ENCODE measurements at places on chromosomes 16 and 17. TPM values are rescaled to one million over a fixed set of nuclear protein-coding genes. Genes with fewer than 3 reads are reported as not detected.

GRCh38 chr16:85979605-85980004 lies 80.6 kb downstream of the IRF8 start:
- H3K4me1 ChIP-seq = no peaks in the 10 kb centered on the region
- no peak overlapping the region for H3K4me3 ChIP-seq
- peaks cover 80% of the 10 kb centered on the region for H3K27me3 ChIP-seq
- H3K27ac ChIP-seq = no peak overlapping the region

DNA sequence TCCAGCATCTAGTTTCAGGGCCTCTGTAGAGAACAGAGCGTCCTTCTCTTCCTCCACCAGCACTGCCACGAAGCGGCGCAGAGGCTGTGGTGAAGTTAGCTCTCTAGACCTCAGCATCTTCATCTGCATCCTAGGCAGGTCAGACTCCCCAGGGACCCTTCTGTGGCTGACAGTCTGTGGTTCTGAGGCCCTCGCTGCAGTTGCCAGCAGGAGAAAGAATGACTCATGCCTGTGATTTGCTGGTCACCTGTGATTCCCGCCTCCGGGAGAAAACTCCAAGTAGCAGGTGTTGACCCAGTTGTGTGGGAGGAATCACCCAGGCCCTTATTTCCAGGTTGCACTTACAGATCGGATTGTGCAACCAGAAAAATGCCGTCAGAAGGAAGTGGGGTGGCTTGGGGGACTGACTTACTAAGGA lies 117.3 kb upstream of the CACNG5 start:
- no peak overlapping the region for H3K4me3 ChIP-seq
- no peak for DNase-seq
- H3K36me3 ChIP-seq = peaks cover 46% of the 10 kb centered on the region
- no peak overlapping the region for H3K27ac ChIP-seq
- peaks cover 18% of the 10 kb centered on the region for H3K4me1 ChIP-seq
- H3K27me3 ChIP-seq = no peaks in the 10 kb centered on the region

DNA sequence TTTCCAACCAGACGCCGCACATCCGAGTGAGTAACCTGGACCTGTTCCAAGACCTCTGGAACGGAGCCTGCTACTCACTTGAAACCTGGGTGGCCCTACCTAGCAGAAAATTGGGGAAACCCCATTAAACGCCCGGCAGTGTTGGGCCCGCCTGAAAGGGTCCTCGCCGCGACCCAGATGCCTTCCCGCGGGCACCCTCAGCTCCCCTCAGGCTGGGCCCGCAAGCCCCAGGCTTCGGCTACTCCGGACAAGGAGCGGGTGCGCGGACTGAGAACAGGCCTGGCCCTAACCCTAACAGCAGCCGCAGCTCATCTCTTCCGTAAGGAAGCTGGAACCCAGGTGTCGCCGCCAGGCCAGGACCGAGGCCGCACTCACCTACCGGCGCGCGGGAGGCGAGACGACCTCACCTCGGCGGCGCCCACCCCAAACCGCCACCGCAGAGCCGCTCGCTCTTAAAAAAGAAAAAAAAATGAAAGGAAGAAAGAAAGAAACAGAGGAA lies 344 bp downstream of the PSME3IP1 start:
- peak; percentile 61 for DNase-seq
- H3K36me3 ChIP-seq = no peaks in the 10 kb centered on the region
- no peaks in the 10 kb centered on the region for H3K4me1 ChIP-seq
- peak overlapping the region; percentile 79 for H3K4me3 ChIP-seq
- peak overlapping the region; percentile 95 for H3K27ac ChIP-seq

DNA sequence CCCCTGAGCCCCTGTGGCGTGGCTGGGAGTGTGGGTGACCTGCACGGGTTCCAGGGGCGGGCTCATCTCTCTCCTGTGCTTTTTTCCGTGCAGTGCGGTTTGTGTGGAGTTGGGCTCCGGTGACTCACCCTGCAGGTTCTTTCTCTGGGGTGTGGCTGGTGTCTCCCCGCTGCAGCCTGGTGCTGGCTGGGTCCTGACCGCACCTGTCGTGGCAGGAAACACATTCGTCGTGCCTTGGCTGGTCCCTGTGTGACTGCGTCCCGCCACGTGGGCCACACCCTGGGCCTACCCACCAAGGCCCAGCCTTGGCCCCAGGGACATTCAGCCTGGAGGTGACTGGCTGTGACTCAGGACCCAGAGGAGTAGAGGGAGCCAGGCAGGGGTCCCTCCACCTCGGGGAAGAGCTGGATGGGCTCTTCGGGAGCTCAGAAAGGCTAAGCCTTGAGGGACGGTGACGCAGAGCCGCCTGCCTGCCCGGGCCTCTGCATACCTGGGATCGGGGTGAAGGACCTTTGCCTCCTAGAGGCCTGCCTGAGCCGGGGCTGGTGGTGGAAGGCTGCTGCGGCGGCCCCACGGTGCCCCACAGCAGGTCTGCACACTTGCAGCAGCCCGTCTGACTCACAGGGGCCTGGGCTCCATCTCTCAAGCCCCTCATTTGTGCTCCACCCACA lies 7.8 kb downstream of the TRAF7 start:
- no peak overlapping the region for H3K27ac ChIP-seq
- H3K4me3 ChIP-seq = no peak overlapping the region
- H3K36me3 ChIP-seq = peaks cover 31% of the 10 kb centered on the region
- H3K27me3 ChIP-seq = no peaks in the 10 kb centered on the region

DNA sequence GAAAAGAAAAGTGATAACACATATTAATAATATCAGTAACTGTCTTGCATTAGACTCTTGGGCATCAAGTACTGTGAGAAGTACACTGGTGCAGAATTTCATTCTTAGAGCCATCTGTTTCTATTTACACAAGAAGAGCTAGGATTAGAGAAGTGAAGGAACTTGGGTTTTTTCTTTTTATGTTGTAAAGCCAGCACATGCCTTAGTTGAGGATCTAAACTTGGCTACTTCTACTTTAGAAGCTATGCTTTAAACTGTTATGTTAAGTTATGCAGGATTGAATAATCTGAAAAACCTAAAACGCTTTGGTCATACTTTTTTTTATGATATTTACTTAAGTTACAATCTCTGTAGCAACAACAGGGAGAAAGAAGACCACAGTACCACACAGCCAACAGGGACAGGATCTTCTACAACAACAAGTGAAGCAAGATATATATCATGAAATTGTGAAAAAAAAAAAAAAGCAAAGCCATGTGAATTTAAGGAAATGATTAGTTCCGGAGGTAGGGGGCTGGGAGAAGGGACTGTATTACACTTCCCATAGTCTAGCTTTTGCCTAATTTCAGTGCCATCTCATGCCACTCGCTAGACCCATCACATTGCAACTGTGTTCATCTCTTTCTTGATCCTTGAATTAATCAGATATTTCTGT lies 305.1 kb upstream of the GOT2 start:
- no peak overlapping the region for H3K4me3 ChIP-seq
- no peaks in the 10 kb centered on the region for H3K27me3 ChIP-seq
- DNase-seq = no peak
- no peaks in the 10 kb centered on the region for H3K36me3 ChIP-seq

DNA sequence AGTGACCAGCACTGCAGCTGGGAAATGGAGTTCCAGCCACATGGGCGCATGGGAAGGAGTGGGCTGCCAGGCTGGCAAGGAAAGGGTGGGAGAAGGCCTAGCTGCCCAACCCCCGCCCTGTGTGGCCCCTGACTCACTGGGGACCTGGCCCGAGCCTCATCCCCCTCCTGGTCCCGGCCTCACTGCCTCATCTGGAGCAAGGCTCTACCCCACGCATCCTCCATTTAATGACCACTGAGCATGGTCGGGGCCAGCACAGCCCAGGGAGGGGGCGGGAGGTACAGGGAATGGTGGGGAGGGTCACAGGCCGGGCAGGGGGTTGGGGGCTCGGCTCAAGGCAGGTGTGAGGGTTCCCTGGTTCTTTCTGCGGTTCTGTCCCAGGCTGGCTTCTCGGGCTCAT lies 16.1 kb downstream of the SPNS2 start:
- no peaks in the 10 kb centered on the region for H3K36me3 ChIP-seq
- H3K27ac ChIP-seq = no peak overlapping the region
- H3K27me3 ChIP-seq = no peaks in the 10 kb centered on the region
- no peaks in the 10 kb centered on the region for H3K4me1 ChIP-seq
- no peak for DNase-seq
- H3K4me3 ChIP-seq = no peak overlapping the region

- no peaks in the 10 kb centered on the region for H3K36me3 ChIP-seq
- H3K4me1 ChIP-seq = no peaks in the 10 kb centered on the region
- no peak for DNase-seq
- no peak overlapping the region for H3K27ac ChIP-seq
- no peak overlapping the region for H3K4me3 ChIP-seq
Observed at GRCh38 chr16:73793871-73794437, 502.7 kb upstream of the PSMD7 start.

DNA sequence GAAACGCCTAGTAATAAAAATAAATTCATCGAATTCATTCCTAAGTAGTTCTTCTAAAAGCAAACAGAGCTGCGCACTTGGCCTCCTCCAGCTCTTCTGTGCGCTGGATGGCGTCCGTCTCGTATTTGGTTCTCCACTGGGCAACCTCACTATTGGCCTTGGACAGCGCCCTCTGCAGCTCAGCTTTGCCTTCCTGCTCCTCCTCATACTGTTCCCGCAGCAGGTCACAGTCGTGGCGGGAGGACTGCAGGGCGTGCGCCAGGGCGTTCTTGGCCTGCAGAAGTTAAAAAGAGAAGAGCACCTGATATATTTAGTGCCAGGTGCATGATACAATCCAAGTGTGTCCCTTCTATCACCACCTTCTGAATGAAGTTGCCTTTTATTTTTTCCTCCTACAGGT lies 21.8 kb downstream of the MYH3 start:
- no peaks in the 10 kb centered on the region for H3K4me1 ChIP-seq
- DNase-seq = no peak
- H3K27ac ChIP-seq = no peak overlapping the region
- no peak overlapping the region for H3K4me3 ChIP-seq
- peaks cover 6% of the 10 kb centered on the region for H3K36me3 ChIP-seq

- H3K27ac ChIP-seq = no peak overlapping the region
- no peaks in the 10 kb centered on the region for H3K36me3 ChIP-seq
- H3K27me3 ChIP-seq = no peaks in the 10 kb centered on the region
- H3K4me1 ChIP-seq = peaks cover 2% of the 10 kb centered on the region
Observed at GRCh38 chr17:70138291-70138865, 31.0 kb upstream of the KCNJ2 start.

DNA sequence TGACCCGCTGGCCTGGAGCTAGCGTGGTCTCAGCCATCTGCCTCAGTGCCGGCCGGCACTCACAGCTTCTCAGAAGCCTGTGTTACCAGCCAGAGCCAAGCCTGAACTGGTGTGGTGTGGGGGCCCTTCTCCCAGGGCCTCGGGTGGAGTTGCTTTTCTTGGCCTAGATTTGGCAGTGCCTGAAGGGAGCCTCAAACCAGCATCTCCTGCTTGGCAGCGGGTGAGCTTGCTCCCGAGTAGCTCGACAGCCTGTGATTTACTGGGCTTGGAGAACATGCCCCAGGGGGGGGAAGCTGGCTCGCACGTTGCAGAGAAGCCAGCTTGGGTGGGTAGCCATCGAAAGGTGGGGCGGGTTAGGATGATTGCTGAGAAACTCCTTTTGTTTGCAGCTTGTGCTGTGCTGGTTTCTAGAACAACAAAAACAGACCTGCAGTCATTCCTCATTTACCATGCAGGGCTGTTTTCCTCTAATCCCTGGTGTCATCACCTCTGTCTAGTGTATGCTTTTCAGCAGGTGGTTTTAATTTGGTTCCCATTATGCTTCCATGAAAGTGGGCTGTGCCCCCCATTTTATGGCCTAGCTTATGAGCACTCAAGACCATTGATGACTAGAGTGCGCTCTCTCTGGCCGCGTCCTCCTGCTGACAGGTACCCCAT lies 42.2 kb downstream of the TBCD start:
- H3K4me1 ChIP-seq = 0 out of 2 replicates have a peak, but pooled peaks cover 3% of the 10 kb centered on the region
- peak; percentile 84 for DNase-seq
- H3K36me3 ChIP-seq = peaks cover 5% of the 10 kb centered on the region
- H3K27ac ChIP-seq = no peak overlapping the region

- H3K27me3 ChIP-seq = no peaks in the 10 kb centered on the region
- no peak for DNase-seq
Observed at GRCh38 chr16:72985148-72985941, 62.6 kb downstream of the ZFHX3 start.

DNA sequence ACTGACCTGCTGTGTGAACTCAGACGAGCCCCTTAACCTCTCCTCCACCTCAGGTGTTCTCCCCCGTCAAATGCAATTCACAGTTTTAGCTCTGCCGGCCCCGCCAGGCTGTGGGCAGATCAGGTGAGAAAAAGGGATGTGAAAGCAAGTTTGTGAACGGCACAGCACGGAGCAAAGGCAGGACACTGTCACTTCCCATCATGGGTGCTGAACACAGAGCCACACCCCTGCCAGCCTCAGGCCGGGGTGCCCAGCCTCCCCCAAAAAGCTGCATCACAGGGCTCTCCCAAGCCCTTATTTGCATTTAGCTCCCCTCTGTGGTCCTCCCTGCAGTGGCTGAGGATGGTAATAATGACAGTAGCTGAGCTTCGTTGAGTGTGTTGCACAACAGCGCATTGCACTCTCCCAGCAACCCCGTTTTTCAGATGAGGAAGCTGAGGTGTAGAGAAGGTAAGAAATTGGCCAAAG lies 88.8 kb upstream of the TNRC6C start:
- H3K4me3 ChIP-seq = no peak overlapping the region
- DNase-seq = no peak
- H3K36me3 ChIP-seq = no peaks in the 10 kb centered on the region
- H3K4me1 ChIP-seq = peaks cover 46% of the 10 kb centered on the region
- H3K27me3 ChIP-seq = 0 out of 2 replicates have a peak, but pooled peaks cover 12% of the 10 kb centered on the region
- H3K27ac ChIP-seq = no peak overlapping the region

DNA sequence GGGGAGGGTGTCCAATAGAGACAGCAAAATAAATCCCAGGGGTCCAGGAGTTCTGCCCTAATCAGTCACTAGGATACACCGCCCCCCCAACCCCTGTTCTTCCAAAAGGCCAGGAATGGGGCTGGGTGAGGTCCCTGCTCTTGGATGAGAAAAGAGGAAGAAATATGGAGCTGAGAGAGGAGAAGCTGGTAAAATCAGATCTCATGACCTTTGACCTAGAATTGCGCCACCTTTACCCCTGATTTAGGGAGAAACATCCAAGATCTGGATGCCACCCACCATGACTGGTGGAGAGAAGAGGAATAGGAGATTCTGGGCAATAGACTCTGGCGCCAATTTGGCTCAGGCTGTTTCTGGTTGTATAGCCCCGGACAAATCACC lies 707 bp upstream of the CACNB1 start:
- H3K27ac ChIP-seq = peak overlapping the region; percentile 82
- H3K36me3 ChIP-seq = peaks cover 25% of the 10 kb centered on the region
- no peak overlapping the region for H3K4me3 ChIP-seq
- no peaks in the 10 kb centered on the region for H3K27me3 ChIP-seq
- DNase-seq = no peak

- H3K27ac ChIP-seq = peak overlapping the region; percentile 98
- H3K27me3 ChIP-seq = no peaks in the 10 kb centered on the region
- H3K36me3 ChIP-seq = no peaks in the 10 kb centered on the region
- H3K4me3 ChIP-seq = no peak overlapping the region
Observed at GRCh38 chr16:85205747-85206471, 93.6 kb upstream of the CIBAR2 start.

- H3K4me1 ChIP-seq = peaks cover 15% of the 10 kb centered on the region
- no peak overlapping the region for H3K27ac ChIP-seq
- no peaks in the 10 kb centered on the region for H3K36me3 ChIP-seq
Observed at GRCh38 chr17:27550974-27551505, 79.9 kb upstream of the LGALS9 start.

GRCh38 chr16:3121851-3122467 lies 9.6 kb downstream of the ZNF205 start:
- H3K4me1 ChIP-seq = peaks cover 4% of the 10 kb centered on the region
- no peak overlapping the region for H3K4me3 ChIP-seq
- no peak for DNase-seq
- no peaks in the 10 kb centered on the region for H3K27me3 ChIP-seq

The CIAO2B gene
- polyA plus RNA-seq = 665 TPM

The CACNG5 gene
- 0.10 TPM for polyA plus RNA-seq

The KRTAP1-3 gene
- not detected for polyA plus RNA-seq

The CETP gene
- not detected for polyA plus RNA-seq

The KRTAP3-1 gene
- polyA plus RNA-seq = not detected

The ACSM2A gene
- polyA plus RNA-seq = not detected

The USP43 gene
- polyA plus RNA-seq = 0.07 TPM

The CES1 gene
- not detected for polyA plus RNA-seq

The P3H4 gene
- 88.3 TPM for polyA plus RNA-seq

The SRL gene
- polyA plus RNA-seq = not detected
